ENCODE measurements at places on chromosomes 16 and 17.
A peak's percentile ranks its signal among the peaks of the same experiment; 100 is the strongest.

GRCh38 chr17:67217446-67217845 lies 27.6 kb downstream of the HELZ start:
- no peak for DNase-seq

DNA sequence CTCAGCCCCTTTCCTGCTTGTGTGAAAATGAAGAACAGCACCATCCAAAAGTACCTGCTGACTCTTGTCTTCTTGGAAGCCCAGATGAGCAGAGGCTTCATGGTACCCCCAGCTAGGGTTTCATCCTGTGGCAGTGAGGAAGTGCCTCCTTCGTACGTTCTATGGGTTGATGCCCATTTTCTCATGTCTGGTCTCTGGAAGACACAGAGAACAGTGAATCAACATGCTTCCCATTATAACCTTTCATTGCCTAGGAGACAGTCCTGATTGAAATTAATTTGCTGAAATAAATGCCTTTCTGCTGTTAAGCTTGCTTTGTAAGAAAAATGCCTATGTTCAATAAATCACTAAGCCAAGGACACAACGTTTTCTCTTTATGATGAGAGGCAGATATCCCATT lies 36.5 kb downstream of the RCVRN start:
- no peak for DNase-seq

DNA sequence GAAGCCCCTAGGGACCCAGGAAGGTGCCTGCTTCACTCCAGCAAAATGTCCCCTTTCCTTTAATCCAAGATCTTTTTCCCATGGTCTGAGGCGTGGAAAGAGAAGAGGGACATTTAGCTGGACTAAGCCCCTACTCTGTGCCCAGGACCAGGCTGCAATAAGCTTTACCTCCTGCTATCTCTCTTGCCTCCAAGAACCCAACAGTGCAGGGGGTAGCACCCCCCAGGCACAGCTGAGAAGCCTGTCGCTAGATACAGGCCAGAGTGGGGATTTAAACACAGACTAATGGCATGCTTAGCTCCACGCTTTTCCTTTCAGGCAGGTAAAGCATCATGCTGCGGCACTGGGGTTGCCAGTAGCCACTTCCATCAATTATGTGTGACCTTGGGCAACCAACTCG lies 24.5 kb upstream of the CCL1 start:
- DNase-seq: no peak

DNA sequence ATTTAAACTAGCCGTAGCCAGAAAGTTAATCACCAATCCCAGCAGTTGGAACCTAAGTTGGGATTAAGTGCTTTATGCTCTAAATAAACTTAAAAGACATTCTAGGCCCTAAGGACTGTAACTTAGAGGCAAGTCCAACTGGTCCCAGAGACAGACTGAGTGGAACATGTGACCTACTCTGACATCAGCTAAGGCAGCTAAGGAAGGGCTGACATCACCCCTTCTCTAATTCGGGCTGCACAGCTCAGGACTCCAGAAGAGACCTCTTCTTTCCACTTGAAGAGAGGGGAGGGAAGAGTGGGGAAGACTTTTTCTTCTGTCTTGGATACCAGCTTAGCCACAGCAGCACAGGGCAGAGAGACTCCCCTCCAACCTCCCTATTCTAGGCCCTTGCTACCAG lies 565.2 kb downstream of the CDH8 start:
- DNase-seq: no peak

DNA sequence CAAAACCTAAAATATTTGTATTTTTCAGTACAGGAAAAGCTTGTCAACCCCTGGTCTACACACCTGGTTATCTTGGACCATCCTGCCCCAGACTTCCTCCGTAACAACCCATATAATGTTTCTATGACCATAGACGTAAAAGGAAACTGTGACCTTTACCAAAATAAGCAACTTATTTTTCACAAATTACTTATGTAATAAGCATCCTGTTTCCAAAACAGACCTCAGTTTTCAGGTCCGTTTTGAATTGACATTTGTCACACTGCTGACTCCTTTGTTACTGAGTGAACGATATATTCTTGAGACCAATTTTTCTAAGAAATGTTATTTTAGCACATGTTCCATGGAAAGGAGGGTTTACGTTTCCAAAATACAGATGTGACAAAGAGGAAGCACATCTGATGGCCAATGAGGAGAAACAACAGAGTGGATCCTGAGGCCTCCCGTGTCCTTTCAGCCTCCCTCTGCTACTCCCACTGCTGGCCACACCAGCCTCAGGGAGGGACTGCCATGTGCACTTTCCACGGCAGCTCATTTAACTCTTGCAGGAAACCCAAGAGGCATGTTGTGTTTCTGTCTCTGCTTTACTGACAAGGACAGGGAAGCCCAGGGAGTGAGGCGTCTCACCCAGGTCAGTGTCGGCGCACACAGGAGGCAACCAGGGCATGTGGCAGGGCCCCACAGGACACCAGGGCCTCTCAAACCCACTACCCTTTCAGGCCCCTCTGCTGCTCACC lies 20.1 kb upstream of the ALDH3A1 start:
- no peak for DNase-seq

- DNase-seq: no peak
These were observed 23.4 kb upstream of the SSTR2 start for GRCh38 chr17:73141411-73141810.

DNA sequence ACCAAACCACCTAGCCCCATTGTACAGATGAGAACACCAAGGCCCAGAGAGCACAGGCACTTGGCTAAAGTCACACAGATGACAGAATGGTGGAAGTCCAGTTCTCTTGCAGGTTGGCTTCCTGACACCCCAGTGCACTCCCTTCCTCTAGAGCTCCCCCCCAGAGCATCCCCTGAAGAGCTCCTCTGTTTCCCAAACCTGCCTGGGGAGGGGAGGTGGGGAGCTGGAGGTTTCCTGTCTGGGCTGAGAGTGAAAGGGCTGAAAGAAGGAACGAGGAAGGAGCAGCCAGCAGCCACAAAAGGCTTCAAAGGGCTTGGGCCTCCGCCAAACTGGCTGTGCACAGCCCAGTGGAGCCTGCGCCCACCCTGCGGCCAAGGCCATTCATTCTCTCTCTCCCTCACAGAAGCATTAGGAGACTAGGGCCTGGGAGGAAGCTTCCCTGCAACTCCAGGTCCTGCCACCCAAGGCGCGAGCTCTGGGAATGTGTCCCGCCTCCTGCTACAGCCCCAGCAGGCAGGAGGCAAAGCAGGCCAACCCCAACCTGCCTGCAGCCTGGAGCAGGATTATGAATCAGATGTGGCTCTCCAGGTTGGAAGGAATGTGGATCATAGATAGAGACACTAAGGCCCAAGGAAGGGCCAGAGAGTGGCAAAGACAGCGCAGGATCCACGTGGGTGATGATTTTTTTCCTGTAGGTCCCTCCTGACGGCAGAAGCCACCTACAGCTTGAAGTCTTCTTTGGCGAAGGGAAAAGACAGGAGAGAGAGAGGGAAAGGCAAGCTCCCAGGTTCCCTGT lies 913 bp downstream of the SLC13A5 start:
- DNase-seq: no peak

DNA sequence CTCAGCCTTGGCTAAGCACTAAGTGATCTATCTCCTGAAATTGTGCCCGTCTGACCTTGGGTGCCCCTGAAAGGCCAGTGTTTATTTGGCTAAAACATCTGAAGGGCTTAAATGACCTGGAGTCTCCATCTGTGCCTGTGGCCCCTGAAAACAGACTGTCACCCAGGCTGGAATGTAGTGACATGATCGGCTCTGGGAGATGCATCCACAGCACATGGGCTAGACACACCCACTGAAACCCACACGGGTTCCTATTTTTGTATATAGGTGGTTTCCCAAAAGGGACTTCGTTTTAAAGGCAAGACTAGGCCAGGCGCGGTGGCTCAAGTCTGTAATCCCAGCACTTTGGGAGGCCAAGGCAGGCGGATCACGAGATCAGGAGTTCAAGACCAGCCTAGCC lies 13.5 kb downstream of the CEP295NL start:
- peak; percentile 17 for DNase-seq

GRCh38 chr17:37212179-37212578 lies 163.6 kb upstream of the C17orf78 start:
- no peak for DNase-seq

- no peak for DNase-seq
These were observed 4.3 kb upstream of the ENGASE start for GRCh38 chr17:79070266-79070880.

DNA sequence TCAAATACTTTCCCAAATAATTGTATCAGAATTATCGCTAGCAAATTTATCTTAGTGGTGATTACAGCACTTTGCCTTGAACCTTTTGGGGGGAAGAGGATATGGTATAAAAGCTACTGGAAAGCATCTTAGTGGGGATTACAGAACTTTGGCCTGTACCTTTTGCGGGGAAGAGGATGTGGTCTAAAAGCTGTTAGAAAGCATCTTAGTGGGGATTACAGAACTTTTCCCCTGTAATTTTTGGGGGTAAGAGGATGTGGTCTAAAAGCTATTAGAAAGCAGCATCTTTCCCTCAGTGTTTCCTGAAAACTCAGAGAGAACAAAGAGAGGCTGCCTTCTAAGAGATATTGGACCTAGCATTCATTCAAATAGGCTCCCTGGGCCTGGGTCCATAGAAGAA lies 4.1 kb downstream of the SLFN12 start:
- peak; percentile 7 for DNase-seq

GRCh38 chr17:73623247-73623646 lies 21.0 kb downstream of the SDK2 start:
- DNase-seq: no peak

- DNase-seq: no peak
These were observed 79.5 kb upstream of the GNG13 start for GRCh38 chr16:879986-880385.

DNA sequence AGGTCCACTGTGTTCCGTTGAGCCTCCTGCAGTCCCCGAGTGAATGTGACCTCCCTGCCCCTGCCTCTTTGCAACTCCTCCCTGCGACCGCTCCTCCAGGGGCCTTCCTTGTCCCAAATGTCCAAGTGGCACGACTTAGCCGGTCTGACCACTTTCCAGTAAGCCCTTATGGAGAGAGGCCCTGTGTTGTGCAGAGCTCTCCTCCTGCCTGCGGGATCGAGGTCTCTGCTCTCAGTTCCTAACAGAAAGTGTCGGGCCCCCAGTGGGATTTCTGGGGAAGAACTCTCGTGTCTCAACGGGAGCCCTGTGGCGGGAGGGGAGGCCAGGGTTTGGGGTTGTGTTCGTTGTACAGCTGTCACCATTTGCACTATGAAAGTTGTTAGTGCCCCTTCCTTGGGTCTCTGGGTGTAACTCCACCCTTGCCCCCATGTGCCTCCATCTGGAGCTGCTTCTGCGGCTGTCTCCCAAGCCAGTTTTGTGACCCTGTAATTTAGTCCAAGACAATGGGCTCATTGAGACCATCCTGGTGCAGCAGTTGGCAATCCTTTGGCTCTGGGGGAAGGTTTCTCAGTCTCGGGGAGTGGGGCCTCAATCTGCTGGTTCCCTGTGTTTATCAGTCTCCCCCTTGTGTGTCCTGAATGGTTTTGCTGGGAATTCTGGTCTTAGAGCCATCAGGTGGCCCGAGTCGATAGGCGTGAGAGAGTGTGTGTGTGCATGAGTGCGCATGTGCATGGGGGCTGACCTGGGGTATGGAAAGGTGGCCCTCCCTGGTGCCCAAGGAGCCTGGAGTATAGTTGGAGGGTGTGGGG lies 234.5 kb downstream of the SEC14L1 start:
- no peak for DNase-seq

- no peak for DNase-seq
These were observed 18.9 kb downstream of the KIAA0513 start for GRCh38 chr16:85046472-85046916.

DNA sequence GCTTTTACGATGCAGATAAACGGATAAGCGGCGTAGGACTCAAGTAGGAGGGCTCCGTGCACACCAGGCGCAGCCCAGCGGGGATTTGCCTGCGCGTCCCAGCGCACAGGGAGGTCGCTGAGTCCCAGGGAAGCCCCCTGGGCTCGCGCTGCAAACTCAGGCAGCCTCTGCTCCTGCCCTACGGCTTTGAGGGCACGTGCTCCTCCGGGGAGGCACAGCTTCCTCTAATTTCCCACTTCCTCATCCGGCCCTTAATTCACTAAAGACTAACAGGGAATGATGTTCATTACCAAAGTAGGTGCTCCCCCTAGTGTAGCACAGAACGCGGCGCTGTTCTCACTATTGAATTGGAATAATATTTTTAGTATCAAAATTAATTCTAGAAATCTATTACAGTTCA lies 825.4 kb downstream of the KCNJ18 start:
- no peak for DNase-seq

GRCh38 chr16:67236563-67237395 lies 9.8 kb downstream of the TMEM208 start:
- DNase-seq: peak; percentile 87

DNA sequence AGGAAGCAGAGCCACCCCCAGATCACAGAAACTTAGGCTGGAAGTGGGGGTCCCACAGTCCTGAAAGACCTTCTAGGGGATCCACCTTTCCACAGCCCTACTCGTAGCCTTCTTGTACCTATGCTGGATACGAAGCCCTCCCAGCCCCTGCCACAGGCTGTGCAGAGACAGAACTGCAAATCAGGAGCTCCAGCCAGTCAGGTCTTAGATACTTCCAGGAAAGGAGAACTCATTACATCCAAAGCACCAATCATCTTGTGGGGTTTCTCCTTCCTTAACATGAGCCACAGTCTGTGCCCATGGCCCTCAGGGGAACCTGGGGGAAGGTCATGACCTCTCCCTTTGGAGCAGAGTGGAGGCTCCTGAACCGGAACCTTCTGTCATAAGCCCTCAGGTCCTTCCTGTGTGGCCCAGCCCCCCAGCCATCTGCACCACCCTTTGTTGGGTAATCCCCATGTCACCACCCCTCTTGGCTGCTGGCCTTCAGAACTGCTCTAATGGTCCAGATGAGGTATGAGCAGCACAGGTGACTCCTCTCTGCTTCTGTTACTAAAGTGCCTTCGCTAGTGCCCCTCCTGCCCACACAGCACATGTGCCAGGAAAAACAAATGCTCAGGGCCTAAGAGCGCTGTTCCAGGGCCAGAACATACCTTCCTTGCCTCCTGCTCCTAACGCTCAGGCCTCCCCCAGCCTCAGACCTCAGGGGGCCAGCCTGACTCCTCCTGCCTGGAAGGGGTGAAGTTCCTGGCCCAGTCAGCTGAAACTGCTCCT lies 14.6 kb downstream of the SRCIN1 start:
- DNase-seq: no peak

GRCh38 chr16:22625967-22626366 lies 115.3 kb downstream of the NPIPB5 start:
- no peak for DNase-seq

DNA sequence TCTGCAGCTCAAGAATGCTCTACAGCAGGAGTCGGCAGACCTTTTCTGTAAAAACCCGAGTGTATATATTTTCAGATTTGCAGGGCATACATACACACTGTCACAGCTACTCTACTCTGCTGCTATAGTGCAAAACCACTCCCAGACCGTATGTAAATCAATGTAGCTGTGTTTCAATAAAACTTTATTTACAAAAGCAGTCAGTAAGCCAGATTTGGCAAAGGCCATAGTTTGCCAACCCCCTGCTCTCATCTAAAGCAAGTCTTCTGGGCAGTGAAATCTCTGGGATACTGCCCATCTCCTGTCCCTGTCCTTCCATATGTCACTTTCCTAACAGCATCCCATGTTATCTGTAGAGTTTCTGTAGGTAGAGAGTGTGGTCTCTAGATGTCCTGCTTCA lies 57.2 kb upstream of the GSG1L start:
- DNase-seq: no peak
